ENCODE measurements at places on chromosomes 16 and 17. TPM values are rescaled to one million over a fixed set of nuclear protein-coding genes. Genes with fewer than 3 reads are reported as not detected.

DNA sequence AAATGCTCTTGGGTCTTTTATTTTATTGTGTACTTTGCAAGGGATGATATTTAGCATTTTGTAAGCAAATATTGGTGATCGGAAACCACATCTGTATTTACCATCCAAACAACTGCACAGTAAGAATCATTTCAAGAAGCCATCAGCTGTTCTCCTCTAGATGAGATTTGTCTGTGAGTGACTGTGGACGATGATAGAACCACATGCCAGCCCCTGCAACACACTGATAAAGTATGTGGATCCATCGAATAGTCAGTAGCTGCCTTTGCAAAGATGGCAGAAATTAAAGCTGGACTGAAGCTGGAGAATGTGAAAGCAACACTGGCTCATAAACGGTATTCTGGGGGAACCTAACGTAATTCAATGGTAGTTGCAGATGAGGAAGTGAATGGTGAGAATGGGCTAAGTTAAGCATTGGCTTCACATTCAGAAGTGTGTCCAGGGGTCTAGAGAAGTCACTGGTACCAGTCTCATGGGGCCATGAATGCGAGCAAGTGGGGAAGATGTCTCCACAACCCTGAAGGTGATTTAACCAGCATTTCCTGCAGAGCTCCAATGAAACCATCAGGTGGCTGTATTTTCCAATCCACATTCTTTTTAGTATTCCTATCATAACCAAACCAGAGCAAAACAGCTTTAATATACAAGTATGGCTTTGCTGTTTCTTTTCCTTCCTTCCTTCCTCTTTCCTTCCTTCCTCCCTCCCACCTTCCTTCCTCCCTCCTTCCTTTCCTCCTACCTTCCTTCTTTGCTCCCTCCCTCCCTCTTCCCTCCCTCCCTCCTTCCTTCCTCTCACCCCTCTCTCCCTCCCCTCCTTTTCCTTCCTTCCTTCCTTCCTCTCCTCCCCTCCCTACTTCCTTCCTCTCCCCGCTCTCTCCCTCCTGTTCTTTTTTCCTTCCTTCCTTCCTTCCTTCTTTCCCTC lies 169.4 kb downstream of the ABCA8 start:
- no peak for DNase-seq

KRT28 gene
- total RNA-seq: not detected

CPHXL gene
- not detected for total RNA-seq

DNA sequence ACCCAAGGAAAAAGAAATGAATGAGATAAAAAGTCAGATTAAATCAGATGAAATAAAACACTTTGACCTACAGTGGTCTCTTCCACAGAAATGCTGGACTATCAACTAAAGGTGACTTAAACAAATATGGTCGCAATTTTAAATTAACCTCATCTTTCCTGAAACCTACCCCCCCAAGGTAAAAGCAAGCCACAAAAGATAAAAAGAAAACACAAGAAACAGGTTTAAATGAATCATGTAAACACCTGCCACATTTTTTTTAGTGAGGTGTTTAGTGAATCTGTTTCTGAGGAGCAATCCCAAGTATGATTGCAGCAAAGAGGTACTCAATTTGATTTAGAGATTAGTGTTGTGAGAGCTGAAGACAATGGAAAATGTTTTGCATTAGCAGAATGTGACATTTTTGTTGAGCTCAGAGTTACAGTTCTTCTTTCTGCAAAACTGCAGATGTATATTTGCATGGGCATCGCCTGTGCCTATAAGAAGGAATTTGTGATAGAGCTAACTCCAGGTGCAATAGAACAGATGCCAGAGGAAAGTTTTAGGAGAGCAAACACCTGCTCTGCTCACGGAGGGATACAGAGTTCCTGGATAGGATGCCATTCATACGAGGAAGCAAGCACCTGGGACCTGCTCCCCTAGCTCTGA lies 3.4 kb upstream of the MMD start:
- no peak for DNase-seq

DNA sequence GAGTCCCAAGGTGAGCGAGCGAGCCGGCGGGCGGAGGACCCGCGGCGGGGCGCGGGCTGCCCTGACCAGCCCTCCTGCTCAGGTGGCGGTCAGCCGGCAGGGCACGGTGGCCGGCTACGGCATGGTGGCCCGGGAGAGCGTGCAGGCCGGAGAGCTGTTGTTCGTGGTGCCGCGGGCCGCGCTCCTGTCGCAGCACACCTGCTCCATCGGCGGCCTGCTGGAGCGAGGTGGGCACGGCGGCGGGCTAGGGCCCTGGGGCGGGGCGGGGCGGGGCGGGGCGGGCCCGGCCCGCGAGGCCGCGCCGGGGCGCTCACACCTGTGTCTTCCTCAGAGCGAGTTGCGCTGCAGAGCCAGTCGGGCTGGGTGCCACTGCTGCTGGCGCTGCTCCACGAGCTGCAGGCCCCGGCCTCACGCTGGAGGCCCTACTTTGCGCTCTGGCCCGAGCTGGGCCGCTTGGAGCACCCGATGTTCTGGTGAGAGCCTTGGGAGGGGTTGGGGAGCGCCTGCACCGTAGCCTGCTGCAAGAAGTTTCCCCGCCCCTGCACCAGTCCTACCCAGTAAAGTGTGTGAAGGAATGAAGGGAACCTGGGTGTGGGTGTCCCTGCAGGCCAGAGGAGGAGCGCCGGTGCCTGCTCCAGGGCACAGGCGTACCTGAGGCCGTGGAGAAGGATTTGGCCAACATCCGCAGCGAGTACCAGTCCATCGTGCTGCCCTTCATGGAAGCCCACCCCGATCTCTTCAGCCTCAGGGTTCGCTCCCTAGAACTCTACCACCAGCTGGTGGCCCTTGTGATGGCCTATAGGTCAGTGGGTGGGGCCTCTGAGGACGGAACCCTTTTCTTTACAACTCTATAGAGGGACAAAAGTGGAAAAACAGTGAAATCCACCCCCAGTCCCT lies 802 bp downstream of the SETD6 start:
- peak; percentile 58 for DNase-seq

DNA sequence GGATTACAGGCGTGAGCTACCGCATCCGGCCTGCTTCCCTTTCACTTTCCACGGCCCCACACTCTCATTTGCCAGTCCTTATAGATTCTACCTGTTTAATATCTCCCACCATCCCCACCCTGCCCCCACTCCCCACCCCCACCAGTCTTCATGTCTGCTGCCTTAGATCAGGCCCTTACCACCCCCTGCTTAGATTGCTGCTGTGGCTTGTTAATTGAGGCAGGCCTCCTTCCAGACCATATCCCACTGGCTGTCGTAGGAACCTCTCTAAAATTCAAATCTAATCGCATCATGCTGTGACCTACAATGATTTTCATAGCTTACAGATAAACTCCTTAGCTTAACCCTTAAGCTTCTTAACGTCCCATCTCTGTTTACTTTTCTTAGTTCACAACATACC lies 4.9 kb downstream of the IQCK start:
- no peak for DNase-seq

MPP2 gene
- 2.0 TPM for total RNA-seq

MAFG gene
- total RNA-seq: 23.4 TPM

GRCh38 chr17:31558748-31559583 lies 167.5 kb downstream of the RAB11FIP4 start:
- peak; percentile 69 for DNase-seq

DNA sequence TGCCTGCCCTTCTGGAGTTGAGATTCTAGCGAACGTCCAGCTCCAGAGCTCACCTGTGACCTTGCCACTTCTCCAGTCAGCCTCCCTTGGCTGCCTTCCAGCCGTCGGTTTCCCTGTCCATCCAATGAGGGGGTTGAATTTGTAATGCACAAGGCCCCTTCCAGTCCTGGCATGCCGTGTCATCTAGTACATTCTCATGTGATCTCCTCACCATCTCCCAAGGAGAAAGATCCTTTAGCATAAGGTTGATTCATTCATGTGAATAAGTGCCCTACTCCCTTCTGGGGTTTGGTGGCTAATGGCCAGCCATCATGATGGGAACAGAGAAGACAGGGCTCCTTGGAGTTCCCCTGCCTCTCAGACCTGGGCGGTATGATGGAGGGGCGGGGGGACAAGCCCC lies 18.9 kb upstream of the ABCC3 start:
- no peak for DNase-seq

DNA sequence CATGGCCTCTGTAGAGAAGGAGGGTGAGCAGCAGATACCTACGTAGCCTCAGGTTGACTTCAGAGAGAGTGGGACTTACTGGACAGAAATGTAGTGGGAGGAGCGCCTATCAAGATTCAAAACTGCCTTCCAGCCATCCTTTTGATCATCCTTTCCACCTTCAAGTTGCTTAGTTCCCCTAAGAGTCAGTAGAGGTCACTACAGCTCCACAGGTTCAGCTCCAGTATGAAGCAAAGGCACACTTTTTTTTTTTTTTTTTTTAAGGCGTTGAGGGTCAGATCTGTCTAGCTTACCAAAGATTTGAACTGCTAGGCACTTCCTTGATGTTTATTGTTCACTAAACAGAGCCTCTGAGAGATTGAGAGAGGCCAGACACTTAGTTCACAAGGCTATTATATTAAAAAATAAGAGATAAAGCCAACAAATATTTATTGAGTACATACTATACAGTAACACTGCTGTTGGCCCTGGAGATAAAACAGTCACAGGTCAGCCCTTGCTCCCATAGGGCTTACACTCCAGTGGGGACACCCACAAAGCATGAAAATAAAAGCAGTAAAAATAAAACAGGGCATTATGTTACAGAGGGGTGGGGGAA lies 3.1 kb downstream of the RNF227 start:
- DNase-seq: peak; percentile 37

CCL8 gene
- total RNA-seq: not detected

MYOCD gene
- not detected for total RNA-seq

- no peak for DNase-seq
Observed at GRCh38 chr16:10878328-10878643, 1.3 kb downstream of the CIITA start.

UMOD gene
- total RNA-seq: not detected

GRCh38 chr17:42179911-42180410 lies 981 bp downstream of the KCNH4 start:
- DNase-seq: peak; percentile 39

DNA sequence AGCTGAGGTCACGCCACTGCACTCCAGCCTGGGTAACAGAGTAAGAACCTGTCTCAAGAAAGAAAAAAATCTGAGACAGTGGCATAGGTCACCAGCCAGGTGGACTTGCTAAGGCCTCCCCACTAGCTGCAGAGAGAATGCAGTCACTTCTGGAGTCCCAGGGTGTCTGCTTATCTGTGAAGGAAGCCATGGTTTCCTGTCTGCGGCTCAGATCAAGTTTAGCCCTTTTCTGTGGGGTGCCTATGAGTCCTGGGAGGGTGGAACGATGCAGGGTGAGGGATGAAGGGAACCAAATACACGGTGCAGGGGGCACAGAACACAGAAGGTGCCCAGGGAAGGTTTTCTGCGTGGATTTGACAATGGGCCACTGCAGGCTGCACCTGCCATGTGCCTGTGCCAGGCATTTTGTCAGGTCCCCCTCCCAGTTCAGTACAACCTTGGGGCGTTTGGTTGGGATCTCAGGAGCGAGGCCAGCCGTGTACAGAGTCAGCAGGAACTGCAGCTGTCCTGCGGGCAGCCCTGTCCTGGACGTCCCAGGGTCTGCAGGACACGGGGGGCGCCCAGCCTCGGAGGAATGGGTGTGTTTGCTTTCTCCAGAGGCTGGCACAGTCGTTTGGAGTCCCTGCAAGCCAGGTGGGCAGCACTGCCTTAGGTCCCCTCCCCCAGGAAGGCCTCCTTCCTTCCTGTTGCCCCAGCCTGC lies 41.8 kb downstream of the RAB11FIP4 start:
- peak; percentile 50 for DNase-seq

MYH8 gene
- total RNA-seq: not detected

APOH gene
- not detected for total RNA-seq

DNA sequence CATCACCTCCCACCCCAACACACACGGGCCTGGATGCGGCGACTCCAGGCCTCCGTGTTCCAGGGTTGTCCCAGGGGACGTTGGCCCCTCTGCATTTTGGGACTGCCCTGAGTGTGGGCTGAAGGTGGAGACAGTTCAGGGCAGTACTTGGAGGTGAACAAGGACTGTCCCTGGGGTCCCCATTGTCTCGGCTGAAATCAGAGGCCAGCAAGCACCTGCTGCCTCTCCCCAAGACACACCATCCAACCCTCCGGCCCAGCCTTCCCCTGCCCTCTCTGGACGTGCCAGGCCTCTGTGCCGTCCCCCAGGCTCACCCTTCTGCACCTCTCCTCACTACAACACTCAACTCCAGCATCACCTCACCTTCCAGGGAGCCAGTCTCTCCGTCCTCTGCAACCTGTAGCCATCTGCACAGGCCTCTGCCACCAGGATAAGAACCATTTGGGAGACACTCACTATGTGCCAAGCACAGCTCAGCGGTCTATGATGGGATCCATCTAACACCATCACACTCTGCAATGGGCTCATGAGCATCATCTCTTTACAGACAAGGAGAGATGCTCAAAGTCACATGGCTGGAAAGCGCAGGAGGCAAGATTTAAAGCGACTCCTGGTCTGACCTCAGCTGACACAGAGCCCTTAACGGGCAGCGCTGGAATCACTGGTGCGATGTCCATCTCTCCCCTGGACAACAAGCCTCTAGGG lies 104.5 kb upstream of the SEC14L1 start:
- DNase-seq: no peak

DNA sequence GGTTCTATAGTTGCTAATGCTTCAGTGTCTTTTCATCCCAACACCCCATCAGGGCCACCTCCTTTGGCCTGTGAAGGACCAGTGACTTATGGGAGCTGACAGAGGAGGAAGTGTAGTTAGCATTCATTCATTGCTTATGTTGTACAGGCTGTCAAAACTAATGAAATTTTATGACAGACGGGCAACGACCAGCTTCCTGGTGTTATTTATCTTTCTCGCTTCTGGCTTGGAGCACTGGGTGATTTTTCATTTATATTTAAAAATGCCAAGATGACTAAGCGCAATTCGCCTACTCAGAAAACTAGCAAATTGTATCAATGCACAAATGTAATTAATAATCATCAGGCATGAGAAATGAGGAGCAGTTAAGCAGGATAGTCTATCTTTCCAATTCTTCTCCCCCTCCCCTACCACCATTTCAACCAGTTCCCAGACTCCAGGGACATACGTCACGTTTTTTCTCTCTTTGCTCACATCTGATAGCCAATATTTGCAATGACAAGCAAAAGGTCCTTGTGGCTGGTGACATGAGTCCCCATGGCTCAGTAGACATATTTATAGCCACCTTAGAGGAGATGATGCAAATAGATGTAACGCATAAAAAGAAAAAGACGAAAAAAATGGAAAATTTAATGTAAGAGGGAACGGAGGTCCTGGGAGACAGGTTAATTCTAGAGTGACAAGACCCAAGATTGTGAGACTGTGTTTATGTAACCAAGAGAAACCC lies 11.2 kb downstream of the CDRT15 start:
- no peak for DNase-seq

DNA sequence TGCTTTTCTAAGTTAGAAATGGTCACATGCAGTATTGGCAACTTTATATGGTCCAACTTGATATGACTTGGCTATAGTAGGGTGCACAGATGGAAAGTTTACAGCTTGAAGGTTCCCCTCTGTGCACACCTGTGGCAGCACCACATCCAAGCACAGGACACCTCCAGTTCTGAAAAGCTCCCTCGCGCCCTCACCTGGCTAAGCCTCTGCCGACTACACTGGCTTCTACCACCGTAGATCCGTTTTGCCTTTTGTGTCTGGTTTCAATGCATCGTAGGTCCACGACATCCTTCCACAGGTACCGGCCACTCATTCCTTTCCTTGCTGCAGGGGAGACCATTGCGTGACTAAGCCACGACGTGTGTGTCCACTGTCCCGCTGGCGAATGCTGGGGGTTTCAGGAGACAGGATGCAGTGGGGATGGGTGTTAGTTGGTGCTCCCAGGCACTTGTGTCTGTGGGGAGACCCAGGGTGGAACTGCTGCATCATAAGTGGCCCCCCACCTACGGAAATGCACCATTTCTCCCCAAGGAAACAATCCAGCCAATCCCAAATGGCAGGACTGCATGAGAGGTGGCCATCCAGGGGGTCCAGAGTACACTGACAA lies 4.9 kb upstream of the RASD1 start:
- peak; percentile 49 for DNase-seq
